Epithelial cell of alveolus of lung (primary cell): ENCODE measurements at places on chromosomes 13 and 19. TPM values are rescaled to one million over a fixed set of nuclear protein-coding genes. Genes with fewer than 3 reads are reported as not detected.

The ZNF221 gene
- total RNA-seq = 2.6 and 15.8 TPM in 2 replicates

The C19orf12 gene
- 27.9 and 39.6 TPM in 2 replicates for total RNA-seq

The ZNF541 gene
- total RNA-seq = under 0.01 TPM in 1 of 2 replicates, not detected in the other

The TTC9B gene
- 0.08 TPM in 1 of 2 replicates, not detected in the other for total RNA-seq
